ENCODE measurements at places on chromosomes 1 and 21.

DNA sequence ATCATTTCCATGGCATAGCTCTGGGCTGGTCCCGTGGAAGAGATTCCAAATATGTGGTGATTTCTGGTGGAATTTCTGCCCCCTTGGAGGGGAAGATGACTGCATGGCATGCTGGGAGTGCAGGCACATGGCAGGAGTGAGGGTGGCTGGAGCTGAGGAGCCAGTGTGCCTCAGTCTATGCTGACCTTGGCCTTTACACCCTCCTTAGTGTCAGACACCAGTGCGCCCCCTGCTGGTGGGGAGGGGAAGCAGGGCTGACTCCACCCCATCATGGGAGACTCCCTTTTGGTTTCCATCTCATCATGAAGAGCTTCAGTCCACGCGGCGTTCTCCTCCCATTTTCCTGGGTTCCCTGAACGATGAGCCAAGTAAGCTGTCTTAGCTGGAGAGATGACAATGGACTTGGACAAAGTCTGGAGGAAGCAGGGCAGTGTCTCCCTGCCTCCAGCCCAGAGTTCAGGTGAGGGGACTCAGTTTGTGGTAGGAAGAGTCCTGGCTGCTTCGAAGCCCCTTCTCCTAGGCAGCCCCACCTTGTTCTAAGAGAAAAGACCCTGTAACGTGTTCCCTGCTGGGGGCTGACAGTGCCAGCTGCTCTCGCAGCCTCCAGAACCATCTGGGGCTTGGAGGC lies 10.3 kb downstream of the ALX3 start:
- no peak for DNase-seq

- DNase-seq = no peak
Observed at GRCh38 chr1:54816130-54816529, 15.0 kb upstream of the TTC22 start.

GRCh38 chr1:41498804-41499203 lies 14.3 kb upstream of the EDN2 start:
- DNase-seq = no peak

DNA sequence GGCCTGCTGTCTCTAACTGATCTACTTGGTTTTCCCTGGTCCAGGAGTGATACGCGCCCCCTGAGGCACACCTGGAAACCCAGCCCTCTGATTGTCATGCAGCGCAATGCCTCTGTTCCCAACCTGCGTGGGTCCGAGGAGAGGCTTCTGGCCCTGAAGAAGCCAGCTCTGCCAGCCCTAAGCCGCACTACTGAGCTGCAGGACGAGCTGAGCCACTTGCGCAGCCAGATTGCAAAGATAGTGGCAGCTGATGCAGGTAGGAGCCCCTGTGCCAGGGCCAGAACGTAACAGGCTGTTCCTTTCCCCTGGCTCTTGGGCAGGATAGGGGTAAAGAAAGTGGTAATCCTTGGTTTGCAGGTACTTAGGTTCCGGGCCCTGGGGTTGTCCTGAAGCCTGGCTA lies 6.8 kb downstream of the MTFR1L start:
- DNase-seq = no peak

- no peak for DNase-seq
Observed at GRCh38 chr1:238589843-238590435, 699.2 kb upstream of the ZP4 start.

DNA sequence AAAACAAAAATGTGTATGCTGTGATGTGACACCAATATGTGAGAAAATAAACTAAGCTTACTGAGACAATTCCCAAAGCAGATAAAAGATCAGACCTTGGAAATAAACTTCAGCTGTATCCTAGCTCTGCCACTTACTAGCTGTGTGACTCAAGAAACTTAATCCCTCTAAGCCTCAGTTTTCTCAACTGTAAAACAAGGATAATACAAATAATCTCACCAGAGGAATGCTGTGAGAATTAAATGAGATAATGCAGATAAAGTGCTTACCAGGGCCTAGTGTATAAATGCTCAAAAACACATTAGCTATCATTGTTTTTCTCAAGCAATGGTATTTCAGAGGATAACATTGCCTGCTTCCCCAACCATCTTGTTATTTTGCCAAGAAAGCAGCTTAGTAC lies 2.1 kb downstream of the HEATR1 start:
- DNase-seq = no peak

GRCh38 chr1:110208916-110209645 lies 1.0 kb upstream of the KCNC4 start:
- no peak for DNase-seq

GRCh38 chr1:24392982-24393650 lies 20.5 kb downstream of the STPG1 start:
- no peak for DNase-seq
